Activated CD4-positive, alpha-beta T cell treated with anti-CD3 and anti-CD28 coated beads for 4 hours (primary cell): ENCODE measurements at places on chromosomes 5 and 9.
A peak's percentile ranks its signal among the peaks of the same experiment; 100 is the strongest.

GRCh38 chr5:172450861-172451695 lies 3.2 kb downstream of the SH3PXD2B start:
- peak; percentile 42 for DNase-seq

- no peak for DNase-seq
These were observed 58.8 kb downstream of the SYK start for GRCh38 chr9:90860382-90860781.

- no peak for DNase-seq
These were observed 661.0 kb upstream of the C9orf72 start for GRCh38 chr9:28234133-28234893.

DNA sequence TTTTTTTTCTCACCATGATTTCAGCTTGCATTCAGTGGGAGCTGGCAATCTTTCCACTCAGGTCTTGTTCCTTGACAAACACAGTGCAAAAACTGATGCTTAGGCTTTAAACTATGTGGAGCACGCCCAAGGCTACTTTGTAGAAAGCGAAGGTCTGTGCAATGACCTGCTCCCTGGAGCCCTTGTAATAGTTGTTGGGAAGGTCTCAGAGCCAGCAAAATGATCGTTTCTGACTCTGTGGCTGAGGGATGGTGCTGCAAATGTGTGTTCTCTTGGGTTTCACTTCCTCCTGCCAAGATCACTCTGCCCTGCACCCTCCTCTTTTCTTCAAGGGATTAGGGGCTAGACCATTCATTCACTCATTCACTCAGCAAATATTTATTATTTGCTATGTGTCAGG lies 249.7 kb upstream of the MAP3K1 start:
- DNase-seq, result no peak

GRCh38 chr9:81461196-81461595 lies 228.2 kb downstream of the TLE1 start:
- DNase-seq, result no peak

DNA sequence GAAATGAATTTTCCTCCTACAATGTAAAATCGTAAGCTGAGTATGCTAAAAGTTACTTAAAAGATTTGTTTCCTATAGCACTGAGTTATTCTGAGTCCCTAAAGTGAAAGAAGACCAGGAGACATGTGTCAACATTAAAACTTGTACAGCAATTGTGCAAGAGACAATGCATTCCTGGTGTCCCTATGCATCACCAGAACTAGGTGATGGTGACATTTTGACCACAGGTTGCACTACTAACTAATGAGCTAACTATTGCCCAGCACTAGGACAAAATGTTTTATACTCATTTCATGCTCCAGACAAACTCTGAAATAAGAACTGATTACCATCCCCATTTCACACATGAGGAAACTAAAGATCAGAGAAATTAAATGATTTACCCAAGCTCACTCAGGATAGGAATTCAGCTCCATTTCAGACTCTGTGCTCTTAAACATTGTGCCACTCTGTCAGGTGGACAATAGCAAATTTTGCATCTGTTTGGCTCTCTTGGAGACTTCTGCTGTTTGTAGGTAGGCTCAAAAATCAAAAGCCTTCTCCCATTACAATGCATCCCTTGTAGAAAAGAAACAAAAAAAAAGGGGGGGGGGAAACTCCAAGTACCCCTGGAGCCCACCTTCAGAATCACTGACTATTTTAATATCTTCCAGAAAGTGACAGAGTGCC lies 269.2 kb downstream of the ACTL7B start:
- DNase-seq, result no peak

GRCh38 chr5:122436615-122437014 lies 124.6 kb downstream of the SNCAIP start:
- DNase-seq, result no peak

DNA sequence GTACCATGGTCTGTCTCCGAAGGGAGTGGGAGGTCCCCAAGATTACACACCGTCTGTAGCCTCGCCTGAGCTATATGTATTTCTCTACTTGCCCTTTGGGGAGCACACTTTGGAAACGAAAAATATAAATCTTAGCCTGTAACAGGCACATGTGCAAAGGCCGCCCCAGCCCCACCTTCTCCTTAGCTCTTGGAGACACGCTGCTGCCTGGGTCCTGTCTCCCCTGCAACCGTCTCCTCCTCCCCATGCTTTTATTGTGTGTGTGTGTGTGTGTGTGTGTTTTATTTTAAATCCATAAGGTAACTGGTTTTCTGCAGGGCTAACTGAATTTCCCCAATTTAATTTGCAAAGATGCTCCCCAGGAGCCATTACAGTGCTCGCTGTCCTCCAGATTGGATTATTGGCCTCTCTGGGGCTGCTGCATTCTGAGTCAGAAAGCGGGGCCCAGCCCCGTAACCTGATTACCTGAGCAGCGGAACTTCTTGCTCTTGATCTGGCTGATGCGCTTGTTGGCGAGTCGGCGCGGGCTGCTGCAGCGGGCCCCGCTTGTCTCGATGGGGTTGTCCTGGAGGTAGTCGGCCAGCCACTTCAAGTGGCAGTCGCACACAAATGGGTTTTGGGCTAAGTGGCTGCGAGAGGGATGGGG lies 193.3 kb upstream of the PANK3 start:
- no peak for DNase-seq

GRCh38 chr5:10513501-10514442 lies 50.1 kb upstream of the ANKRD33B start:
- no peak for DNase-seq

DNA sequence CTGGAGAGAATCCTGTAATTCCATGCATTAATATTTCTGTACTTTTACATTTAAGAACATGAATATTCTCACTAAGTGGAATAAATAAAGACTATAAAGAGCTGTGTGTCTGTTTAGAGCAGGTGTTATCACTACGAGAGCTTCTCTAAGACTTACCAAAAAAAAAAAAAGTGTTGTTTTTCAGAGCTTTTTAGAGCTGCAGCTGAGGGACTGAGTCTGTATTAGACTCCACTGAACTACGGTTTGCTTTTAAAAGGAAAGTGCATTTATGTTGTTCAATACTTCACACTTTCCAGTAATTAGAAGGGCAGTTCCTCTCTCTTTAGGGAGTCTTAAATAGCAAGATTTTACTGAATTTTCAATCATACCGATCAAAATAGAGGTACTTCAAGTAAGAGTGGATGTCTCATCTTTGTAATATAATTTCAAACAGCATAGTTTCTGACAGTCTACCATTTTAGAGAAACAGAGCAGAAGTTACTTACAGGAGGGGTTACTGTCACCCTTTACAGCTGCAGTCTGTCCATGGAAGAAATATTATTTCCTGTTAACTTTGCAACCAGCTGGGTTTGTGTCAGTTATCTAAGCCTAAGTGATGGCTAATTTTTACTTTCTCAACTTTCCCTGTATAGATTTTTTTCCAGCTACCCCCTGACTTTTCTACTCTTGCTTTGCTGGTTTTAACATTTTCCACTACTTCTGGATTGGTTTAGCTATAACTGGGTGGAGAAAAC lies 2.4 kb downstream of the SYK start:
- DNase-seq, result no peak

- no peak for DNase-seq
These were observed 19.6 kb downstream of the FAT2 start for GRCh38 chr5:151571270-151572173.

- no peak for DNase-seq
These were observed 44.7 kb downstream of the RGS3 start for GRCh38 chr9:113508111-113508749.

- DNase-seq, result no peak
These were observed 433.6 kb upstream of the ARRDC3 start for GRCh38 chr5:91816681-91817080.

DNA sequence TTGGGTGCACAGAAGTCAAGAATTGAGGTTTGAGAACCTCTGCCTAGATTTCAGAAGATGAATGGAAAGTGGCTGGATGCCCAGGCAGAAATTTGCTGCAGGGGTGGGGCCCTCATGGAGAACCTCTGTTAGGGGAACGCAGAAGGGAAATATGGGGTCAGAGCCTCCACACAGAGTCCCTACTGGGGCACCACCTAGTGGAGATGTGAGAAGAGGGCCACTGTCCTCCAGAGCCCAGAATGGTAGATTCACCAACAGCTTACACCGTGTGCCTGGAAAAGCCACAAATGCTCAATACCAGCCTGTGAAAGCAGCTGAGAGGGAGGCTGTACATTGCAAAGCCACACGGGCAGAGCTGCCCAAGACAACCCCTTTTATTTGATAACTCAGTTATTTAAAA lies 383.5 kb downstream of the TLE4 start:
- no peak for DNase-seq

GRCh38 chr5:114789773-114790402 lies 379.8 kb downstream of the TRIM36 start:
- no peak for DNase-seq

- no peak for DNase-seq
These were observed 19.8 kb upstream of the NUDT12 start for GRCh38 chr5:103582364-103582763.

- no peak for DNase-seq
These were observed 275.9 kb upstream of the ZNF462 start for GRCh38 chr9:106587042-106587441.

- no peak for DNase-seq
These were observed 23.5 kb upstream of the CARTPT start for GRCh38 chr5:71695595-71695994.
